ENCODE measurements at places on chromosomes 4 and X.

DNA sequence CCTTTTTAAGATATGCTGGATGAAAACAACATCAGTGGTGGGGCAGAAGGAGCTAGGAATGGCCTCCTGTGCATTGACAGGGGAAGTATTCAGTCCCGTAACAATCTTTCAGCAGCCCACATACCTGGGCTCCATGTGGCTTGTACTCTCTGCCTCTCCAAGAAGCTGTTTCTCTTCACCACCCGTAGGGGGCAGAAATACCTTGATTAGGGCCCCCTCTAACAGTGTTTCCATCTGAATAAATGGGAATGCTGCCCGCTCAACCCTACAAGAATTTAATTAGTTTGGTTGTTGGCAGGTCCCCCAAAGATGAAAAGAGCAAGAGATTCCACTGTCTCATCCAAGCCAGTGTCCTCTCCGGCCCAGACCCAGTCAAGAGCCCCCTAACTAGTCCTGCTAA is 155.2 kb downstream of the SMIM20 start:
- no peak for DNase-seq

DNA sequence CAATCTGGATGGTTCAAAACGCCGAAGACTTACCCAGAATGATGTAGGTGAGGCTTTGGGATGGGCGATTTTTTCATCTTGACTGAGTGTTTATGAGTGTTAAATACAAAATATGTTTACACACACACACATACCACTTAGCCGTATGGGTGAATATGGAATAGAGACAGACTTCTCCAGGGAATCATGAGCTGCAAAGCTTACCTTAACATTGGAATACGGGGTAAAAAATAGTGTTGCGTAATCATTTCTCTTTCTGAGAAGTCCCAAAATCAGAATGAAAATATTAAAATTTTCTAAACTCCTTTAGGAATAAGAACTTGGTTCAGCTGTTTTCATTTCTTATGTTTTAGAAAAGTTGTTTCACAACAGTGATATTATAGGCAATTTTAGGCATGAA is 63.5 kb downstream of the EGF start:
- no peak for DNase-seq

DNA sequence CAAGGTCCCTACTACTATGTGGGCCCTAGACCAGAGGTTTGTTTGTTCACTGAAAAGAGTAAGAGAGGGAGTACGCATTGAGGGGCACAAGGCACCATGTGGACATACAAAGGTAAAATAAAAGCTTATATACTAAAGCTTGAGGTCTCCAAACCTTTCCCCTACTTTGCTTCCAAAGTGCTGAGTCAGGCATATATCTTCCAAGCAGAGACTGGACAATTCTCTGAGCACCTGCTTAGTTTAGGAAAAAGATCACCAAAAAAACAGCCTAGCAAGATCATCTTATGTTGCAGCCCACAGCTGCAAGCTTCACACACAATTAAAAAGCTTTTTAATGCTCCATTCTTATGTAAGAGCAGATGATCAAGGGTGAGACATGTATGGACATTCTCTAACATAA is 119.5 kb downstream of the WDFY3 start:
- no peak for DNase-seq

GRCh38 chr4:113822555-113823290 is 61.2 kb upstream of the CAMK2D start:
- DNase-seq, result no peak

- DNase-seq, result no peak
These were observed 94.6 kb downstream of the PAPSS1 start for GRCh38 chr4:107625391-107625902.

DNA sequence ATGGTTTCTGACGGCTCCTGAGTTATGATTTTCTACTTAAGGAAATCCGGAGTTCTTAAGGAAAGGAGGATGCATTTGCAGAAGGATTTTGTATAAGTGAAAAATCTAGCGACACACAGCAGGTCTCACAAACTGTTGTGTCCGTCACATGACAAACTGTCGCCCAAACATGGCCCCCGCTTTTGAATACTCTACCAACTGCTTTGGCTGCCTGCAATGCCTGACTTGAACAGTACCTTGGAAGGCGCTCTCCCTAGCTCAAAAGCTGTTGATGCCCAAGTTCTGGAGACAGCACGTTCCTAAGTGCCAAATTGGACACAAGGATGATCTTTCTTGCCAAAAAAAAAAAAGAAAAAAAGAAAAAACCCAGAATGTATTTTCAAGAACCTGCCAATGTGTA is 103.2 kb downstream of the ENPP6 start:
- no peak for DNase-seq

DNA sequence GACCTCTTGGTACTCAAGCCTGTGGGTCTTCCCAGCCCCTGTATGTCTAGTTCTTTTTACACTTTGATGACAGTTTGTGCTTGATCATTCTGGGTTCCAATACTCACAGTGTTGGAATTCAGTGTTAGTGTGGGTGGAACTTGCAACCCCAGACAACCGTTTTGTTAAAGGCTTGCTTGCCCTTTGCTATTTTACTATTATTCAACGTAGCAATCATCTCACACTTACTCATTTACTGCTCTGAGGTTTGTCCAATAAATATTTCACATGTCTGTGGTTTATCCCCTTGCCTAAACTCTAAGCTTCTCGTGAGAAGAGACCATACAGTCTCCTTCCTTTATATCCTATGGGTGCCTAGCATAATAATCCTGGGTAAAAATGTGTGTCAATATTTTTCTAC is 15.3 kb downstream of the CCNG2 start:
- no peak for DNase-seq

DNA sequence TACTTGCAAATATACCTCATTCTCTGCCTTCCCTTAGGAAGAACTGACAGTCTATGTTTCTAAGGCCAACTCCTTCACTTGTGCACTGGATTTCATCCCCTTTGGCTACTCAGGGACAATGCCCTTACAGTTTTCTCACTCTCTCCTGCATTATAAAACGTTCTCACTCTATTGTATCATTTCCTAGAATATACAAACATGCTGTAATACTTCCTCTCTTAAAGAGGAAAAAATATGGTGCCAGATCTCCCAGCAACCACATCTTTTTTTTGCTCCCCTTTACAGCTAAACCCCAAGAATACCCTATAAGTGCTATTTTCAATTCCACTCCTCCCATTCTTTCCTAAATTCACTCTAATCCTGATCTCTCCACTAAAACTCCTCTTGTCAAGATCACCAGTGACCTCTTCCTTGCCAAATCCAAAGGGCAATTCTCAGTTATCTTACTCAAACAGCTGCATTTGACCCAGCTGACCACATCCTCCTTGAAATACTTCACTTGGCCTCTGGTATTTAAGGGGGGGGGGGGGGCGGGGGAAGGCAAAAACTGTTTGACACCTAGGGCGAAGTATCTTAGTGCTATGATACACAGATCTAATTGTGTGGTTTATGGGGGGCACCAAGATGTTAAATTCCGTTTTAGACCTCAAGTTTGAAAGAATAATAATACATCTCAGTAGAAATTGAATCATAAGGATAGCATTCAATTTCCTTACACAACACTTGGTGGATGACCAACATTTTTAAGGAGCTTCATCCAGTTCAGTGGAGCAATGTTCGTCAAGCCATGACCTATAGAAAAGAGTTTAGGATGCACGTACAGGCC is 1.6 kb downstream of the RCHY1 start:
- no peak for DNase-seq

DNA sequence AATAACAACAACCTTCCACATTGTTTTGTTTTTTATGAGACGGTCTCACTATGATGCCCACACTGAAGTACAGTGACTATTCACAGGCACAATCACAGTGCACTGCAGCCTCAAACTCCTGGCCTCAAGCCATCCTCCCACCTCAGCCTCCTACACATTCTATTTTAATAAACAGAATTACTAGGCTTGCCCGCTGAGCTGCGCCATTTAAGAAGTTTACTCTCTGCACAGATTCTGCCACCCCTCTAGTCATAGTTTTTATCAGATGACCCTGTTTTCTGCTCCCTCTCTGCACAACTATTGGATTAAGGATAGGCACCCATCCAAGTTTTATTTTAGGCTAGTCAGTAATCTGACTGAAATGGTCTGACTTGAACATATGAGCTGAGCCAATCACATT is 11.3 kb upstream of the COX18 start:
- no peak for DNase-seq

GRCh38 chrX:123171781-123172180 is 12.3 kb upstream of the GRIA3 start:
- no peak for DNase-seq

All from stimulated activated CD4-positive, alpha-beta T cell treated with anti-CD3 and anti-CD28 coated beads, TNF-alpha, amount 100 ng/mL, for 1 hour (primary cell).